ENCODE measurements at places on chromosomes 11 and 22.

- no peak for DNase-seq
Measured at GRCh38 chr11:58243954-58244353, 15.2 kb upstream of the OR10Q1 start.

- no peak for DNase-seq
Measured at GRCh38 chr22:44118645-44119315, 61.9 kb upstream of the PARVG start.

DNA sequence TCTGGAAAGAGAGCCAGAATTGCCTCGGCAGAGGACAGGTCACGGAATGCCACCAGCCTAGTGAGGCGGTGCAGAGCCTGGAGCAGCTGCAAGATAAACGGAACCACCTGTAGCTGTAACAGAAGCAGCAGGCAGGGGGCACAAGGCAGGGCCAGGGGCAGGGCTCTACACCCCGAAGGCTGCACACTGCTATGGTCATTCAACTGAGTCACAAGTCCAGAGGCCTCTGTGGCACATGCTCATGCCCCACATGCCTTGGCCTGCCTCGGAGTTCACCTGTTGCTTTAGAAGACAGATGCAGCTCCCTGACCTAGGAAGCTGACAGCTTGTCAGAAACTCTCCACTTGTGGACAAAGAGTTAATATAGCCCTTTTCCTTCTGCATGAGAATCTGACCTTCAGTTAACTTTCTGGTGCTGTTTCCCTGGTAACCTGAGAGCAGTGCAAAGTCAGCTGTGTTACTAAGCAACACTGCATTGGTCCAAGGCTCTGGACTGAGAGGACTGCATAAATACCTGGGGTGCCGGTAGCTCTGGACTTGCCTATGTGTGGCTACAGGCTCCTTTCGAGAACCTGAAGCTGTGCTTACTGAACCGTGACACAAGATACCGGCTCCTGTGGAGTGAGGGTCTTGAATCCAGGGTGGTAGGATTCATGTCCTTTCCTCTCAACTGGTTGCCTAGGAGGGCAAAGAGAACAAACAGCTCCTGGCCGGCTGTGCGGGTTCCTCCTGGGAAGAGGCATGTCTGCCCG lies 10.5 kb downstream of the COMMD9 start:
- DNase-seq, result no peak

GRCh38 chr11:95003716-95004115 lies 21.3 kb upstream of the KDM4E start:
- no peak for DNase-seq

- no peak for DNase-seq
Measured at GRCh38 chr11:45280449-45280848, 5.7 kb downstream of the SYT13 start.

DNA sequence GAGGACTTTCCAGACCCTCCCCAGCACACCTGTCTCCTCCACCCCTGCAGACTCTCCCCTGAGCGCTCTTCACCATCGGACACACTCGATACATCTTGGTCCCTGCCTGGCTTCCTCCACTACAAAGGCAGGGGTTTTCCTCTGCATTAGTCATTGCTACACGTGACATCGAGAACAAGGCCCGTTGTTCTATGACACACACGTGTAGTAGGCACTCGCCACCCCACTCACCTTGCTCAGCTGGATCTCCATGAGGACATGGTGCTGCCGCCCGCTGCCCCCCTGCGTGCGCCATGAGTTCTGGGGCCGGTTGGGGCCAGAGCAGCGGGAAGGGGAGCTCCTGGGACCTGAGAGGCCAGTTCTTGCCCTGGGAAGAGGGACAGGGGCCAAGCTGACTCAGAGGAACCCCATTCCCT lies 16.7 kb downstream of the ATG2A start:
- DNase-seq, result no peak

GRCh38 chr11:69234740-69235710 lies 58.9 kb upstream of the MYEOV start:
- DNase-seq, result no peak

GRCh38 chr11:17165247-17165890 lies 42.4 kb downstream of the PIK3C2A start:
- DNase-seq, result no peak

GRCh38 chr11:11237070-11237832 lies 115.8 kb downstream of the CSNK2A3 start:
- DNase-seq, result no peak

GRCh38 chr11:133966921-133967598 lies 10.3 kb upstream of the IGSF9B start:
- peak; percentile 17 for DNase-seq

DNA sequence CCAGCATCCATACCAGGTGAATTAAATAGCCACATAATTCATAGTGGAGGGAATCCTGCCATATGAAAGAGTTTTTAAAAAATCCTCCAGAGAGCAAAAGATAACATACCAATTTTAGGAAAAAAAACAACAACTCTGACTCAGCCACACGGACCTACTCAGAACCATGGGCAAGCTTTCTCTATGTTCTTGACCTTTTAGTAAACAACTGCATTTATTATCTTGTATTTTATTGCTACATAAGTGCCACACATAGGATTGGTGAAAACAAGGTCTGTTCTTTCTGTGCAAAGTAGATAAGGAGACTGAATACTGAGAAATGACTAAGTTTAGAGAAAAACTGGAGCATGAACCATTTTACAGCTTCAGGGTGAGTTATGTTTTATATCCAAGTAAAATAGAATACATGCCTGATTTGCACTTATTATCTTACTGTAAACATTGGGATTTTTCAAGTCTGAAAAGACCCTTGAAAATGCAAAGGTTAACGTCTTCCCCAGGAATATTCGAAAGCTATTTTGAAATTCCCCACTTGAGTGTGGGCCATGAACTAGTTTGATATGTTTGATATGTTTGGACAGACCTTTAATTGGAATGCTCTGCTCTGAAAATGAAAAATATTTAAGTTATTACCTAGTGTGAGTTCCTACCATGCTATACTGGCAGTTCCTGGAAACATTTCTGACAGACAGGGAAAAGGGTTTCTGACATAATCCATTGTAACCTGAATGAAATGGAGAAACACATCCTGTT lies 89.5 kb upstream of the DDI1 start:
- no peak for DNase-seq

GRCh38 chr11:104661471-104661870 lies 236.8 kb downstream of the CASP12 start:
- DNase-seq, result no peak

DNA sequence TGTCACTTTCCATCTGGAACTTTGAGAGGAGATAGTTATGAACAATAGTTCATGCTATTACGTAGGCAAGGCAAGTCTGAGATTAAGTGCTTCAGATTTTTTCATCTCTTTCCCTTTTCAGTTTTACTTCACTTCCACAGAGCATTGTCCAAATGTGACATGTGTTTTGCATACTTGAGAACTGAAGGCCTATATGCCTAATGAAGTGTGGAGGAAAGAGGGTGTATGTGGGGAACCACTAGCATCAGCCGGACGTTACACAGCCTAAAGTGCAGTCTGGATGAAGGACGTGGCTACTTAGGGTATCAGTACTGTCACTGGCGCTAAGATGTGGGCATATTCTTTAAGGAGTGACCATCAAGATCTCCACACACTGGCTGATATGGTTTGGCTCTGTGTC lies 26.2 kb downstream of the FANCF start:
- DNase-seq, result no peak

- DNase-seq, result no peak
Measured at GRCh38 chr11:60872961-60873524, 5.7 kb downstream of the ZP1 start.

- DNase-seq, result no peak
Measured at GRCh38 chr22:23306438-23306921, 126.2 kb downstream of the BCR start.

- no peak for DNase-seq
Measured at GRCh38 chr11:43145653-43146052, 166.1 kb upstream of the API5 start.

GRCh38 chr22:16987822-16988221 lies 20.2 kb downstream of the GAB4 start:
- DNase-seq, result no peak

GRCh38 chr11:121163658-121164308 lies 62.7 kb downstream of the TECTA start:
- DNase-seq, result no peak

Data from NCI-H524 (cell line).